ENCODE measurements at places on chromosomes 11 and 22. TPM values are rescaled to one million over a fixed set of nuclear protein-coding genes. Genes with fewer than 3 reads are reported as not detected.

The STIP1 gene
- total RNA-seq: 212 TPM

The KRTAP5-8 gene
- total RNA-seq: not detected

The MS4A3 gene
- total RNA-seq: not detected

The LAYN gene
- 20.9 TPM for total RNA-seq

The GAL3ST1 gene
- total RNA-seq: not detected

The DEFB131B gene
- not detected for total RNA-seq

The PRODH gene
- not detected for total RNA-seq

The ANGPTL5 gene
- total RNA-seq: 0.19 TPM

The PSMD13 gene
- 206 TPM for total RNA-seq

The ABCC8 gene
- total RNA-seq: not detected

The SELENOO gene
- total RNA-seq: 24.8 TPM

The OR56B1 gene
- not detected for total RNA-seq

The LMNTD2 gene
- 1.9 TPM for total RNA-seq

The CARD18 gene
- total RNA-seq: not detected

The NLRP10 gene
- 0.38 TPM for total RNA-seq

The BDNF gene
- total RNA-seq: 3.9 TPM

The UBQLN3 gene
- not detected for total RNA-seq

The IFTAP gene
- 34.3 TPM for total RNA-seq

The GPHA2 gene
- not detected for total RNA-seq

The F2 gene
- not detected for total RNA-seq

The SLC25A22 gene
- total RNA-seq: 13.7 TPM

The OR10S1 gene
- not detected for total RNA-seq

The LYVE1 gene
- total RNA-seq: 5.9 TPM

The MRGPRF gene
- 0.10 TPM for total RNA-seq

The BAIAP2L2 gene
- 0.33 TPM for total RNA-seq

The TBX10 gene
- not detected for total RNA-seq

The WNT11 gene
- not detected for total RNA-seq

The CEP126 gene
- 4.2 TPM for total RNA-seq

The BUD13 gene
- total RNA-seq: 21.4 TPM

The CYTH4 gene
- total RNA-seq: 0.10 TPM

The CABP2 gene
- total RNA-seq: not detected

The PNPLA3 gene
- 0.98 TPM for total RNA-seq

The XRRA1 gene
- 15.0 TPM for total RNA-seq

The INSC gene
- not detected for total RNA-seq

The GLB1L3 gene
- not detected for total RNA-seq

The ASRGL1 gene
- 16.7 TPM for total RNA-seq

The SCGB2A2 gene
- total RNA-seq: not detected

The POU2AF1 gene
- total RNA-seq: not detected

The IGSF9B gene
- 0.29 TPM for total RNA-seq

The LINC01488 gene
- not detected for total RNA-seq

The TEX54 gene
- 0.98 TPM for total RNA-seq

The OR2D2 gene
- total RNA-seq: not detected

The ACTN3 gene
- total RNA-seq: 0.19 TPM

All from vein endothelial cell (primary cell).